NCI-H1694 (cell line): ENCODE measurements at places on chromosomes 5 and 9.

GRCh38 chr9:135718616-135719015 lies 16.6 kb downstream of the KCNT1 start:
- DNase-seq = peak; percentile 23

DNA sequence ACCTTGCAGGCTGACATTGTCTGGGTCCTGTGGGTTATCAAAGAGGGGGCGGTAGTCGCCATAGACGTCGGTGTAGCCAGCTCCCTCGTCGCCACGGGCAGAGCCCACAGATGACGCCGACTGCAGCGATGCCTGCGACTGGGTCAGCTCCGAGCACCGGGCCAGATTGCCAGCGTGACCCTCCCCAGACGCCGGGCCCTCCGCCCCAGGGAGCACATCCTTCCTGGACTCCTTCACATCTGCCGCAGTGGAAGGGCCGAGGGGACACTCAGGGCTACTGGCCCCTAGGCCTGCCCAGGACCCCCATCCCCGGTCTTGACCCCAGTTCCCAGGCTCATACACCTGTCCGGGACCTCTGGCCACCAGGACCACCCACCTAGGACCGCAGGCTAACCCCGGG lies 13.9 kb downstream of the ABCA2 start:
- DNase-seq = no peak

- DNase-seq = no peak
Observed at GRCh38 chr9:132754236-132754635, 84.0 kb downstream of the GTF3C4 start.

DNA sequence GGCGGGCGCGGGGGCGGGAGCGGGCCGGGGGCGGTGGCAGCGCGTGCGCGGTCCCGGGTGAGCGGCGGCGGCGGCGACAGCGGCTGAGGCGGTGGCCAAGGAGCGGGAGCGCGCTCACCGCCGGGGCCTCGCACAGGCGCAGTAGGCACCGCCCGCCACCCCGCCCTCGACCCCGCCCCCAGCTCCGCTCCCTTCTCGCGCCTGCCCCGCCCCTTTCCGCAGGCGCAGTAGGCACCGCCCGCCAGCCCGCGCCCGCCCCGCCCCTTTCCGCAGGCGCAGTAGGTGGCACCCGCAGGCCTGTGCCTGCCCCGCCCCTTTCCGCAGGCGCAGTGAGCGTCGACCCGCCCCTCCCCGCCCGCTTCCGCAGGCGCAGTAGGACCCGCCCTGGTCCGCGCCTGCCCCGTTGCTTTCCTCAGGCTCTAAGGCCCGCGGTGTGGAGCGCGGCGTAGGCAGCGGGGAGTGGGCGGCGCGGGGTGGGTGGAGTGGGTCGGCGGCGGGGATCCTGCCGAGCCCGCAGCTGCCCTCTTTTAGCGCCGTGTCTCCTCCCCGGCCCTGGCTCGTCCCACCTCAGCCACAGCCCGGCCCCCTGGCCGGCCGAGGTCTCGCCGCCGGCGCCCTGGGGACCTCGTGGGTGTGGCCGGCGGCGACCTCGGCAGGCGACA lies at the start of gene CAMSAP1:
Gene CAMSAP1, minus strand, starts transcription at position 116 of the 662 bp plus-strand sequence. CDS start 387 bp downstream, outside the sequence.
- peak; percentile 68 for DNase-seq

DNA sequence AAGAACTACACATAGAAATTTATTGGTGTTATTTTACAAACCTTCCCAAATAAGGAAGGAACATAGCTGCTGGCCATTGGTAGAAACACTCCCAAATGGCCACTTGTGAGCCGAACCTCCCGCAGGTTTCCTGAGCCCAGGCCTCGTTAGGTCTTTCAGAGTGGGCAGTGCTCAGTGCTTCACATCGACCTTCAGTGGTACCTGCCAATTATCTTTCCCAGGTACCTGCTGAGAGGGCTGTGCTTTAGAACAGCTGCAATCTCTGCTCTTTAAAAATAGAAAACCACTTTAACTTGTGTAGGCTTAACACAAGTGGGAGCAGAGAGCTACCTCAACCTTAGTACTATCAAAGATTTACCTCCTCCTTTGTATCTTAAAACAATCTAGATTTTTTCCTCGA lies 334.1 kb downstream of the RFX3 start:
- no peak for DNase-seq

- peak; percentile 91 for DNase-seq
Observed at GRCh38 chr5:78504704-78505677, 143.6 kb downstream of the LHFPL2 start.

DNA sequence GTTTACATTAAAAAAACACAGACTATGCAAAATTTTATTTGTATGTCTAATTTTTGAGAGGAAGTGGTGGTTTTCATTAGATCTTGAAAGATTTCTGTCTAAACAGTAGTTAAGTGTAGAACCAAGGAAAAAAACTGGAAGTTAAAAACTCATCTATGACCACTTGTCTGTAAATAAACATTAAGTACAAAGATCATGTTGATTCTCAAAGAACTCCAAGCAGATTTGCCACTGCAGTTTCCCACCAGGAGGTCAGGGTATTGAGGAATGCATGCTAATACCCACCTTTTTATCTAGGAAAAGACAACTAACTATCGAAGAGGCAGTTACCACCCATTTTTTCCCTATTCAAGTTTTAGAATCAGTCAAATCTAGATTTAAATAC lies 1.9 kb downstream of the STOM start:
- DNase-seq = no peak

DNA sequence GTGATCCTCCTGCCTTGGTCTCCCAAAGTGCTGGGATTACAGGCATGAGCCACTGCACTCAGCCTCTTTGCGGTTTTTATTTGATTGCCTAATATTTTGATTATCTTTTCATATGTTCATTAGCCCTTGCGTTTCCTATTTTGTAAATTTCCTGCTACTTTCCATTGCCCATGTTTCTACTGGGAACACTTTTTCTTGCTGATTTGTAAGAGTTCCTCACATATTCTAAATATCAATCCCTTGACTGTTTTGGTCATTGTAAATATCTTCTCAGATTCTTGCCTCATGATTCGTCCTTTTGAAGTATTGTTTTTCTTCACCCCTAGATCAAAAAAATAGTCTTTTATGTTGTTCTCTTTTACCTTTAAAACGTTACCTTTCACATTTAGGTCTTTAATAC lies 37.9 kb upstream of the TTC1 start:
- no peak for DNase-seq

DNA sequence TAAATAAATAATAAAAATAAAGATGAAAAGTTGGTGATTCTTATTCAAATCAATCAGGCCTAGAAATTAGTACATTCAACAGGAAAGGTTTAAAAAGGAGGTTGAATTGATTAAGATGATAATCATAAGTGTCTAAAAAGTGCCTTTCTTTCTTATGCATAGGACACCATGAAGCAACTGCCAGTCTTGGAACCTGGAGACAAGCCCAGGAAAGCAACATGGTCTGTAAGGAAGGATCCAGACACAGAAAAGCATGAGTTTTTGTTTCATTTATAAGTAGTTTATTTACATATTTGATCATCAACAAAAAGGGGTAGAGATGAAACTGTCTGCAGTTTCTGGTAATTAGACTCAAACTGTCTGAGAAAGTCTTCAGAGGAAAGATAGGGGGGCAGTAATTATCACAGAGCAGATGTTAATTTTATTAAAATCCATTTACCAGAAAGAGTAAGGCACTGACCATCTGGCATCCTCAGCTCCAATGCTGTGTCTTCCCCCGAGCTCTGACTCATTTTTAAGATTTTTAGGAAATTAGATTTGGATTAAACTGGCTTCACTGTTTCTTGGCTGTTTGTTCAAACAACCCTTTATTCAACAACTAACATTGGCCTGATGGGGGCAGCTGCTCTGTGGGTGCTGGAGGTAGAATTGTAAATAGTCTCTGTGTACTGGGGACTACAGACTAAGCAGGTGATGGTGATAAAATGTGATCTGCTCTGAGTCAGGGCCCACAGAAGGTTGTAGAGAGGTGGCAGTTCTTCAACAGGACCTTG lies 2.7 kb downstream of the RABEPK start:
- peak; percentile 3 for DNase-seq

- peak; percentile 81 for DNase-seq
Observed at GRCh38 chr5:43305948-43306565, 7.2 kb downstream of the HMGCS1 start.

DNA sequence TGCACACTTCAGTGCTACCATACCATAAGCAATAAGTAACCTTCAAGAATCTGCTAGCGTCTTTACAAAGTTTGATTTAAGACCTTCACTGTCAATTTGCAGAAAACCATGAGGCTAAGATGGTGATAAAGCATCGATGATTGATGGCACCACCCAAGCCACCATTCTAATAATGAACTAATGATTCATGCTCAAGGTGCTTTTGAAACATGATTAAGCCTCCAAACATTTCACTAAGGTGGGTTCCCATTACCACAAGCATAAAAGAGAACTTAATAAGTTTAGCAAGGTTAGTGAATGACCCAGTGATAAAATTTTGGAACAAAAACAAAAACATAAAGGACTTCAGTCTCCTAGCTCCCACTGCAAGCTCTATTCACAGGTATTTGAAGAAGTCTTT lies 214.7 kb downstream of the FBXL17 start:
- DNase-seq = no peak

DNA sequence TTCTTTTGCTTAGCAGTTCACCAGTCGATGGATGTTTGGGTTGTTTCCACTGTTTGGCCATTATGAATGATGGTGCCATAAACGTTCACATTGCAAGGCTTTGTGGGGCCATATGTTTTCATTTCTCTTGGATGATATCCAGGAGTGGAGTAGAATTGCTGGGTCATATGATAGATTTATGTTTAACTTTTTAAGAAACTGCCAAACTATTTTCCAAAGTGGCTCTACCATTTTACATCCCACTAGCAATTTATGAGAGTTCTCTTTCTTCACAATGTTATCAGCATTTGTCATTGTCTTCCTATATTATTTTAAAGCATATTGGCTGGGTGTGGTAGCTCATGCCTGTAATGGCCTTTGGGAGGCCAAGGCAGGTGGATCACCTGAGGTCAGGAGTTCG lies 5.2 kb downstream of the GPR107 start:
- DNase-seq = no peak

- no peak for DNase-seq
Observed at GRCh38 chr5:158777647-158778350, 321.9 kb downstream of the EBF1 start.

- no peak for DNase-seq
Observed at GRCh38 chr5:158819095-158819494, 280.6 kb downstream of the EBF1 start.

DNA sequence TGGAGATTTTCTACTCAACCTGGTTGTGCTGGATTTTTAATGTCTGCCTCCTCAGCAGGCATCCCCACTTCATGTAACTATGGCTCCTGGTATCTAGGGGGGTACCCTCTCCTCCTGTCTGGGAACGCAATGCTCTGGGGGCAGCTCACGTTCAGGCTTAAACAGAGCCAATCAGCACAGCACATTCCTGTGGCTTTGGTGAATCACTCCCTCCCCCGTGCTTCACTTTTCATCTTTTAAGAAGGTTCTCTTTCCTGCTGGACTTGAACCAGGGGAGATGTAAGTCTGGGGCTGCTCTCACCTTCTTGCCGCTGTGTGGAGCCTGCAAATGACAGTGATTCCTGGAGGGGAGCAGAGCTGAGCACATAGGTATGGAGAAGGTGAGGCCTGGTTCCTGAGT lies 101.2 kb downstream of the MSX2 start:
- DNase-seq = no peak

DNA sequence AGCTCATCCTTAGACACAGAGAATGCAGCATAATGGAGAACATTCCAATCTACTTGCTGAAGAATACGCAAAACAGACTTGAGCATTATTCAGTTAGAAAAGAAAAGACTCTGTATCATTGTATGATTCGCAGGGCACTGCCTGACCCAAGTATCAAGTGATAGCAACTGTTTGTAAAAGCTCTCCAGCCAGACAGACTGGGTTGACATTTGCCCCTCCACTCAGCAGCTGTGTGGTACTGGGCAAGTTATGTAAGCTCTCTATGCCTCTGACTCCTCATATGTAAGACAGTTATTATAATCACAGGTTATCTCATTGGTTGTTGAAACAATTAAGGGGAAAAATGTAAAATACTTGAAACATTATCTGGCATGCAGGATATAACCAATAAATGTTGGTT lies 505.0 kb downstream of the ELAVL2 start:
- DNase-seq = peak; percentile 23

DNA sequence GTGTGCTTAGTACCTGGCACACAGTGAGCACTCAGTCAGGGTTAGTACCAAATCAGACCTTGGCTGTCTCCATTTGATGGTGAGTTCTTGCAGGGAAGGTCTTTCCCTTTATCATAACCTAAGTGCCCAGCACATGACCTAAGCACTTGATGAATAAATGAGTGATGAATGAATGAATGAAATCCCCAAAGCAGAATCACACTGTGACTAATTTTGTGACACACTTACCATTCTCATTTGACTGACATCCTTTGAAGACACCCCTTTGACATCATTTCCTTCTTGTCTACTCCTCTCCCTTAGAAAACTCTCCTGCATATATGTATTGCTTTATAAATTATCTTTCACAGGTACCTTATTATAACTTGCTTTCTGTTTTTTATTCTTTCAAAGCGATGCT lies 130.2 kb upstream of the ELL2 start:
- no peak for DNase-seq

DNA sequence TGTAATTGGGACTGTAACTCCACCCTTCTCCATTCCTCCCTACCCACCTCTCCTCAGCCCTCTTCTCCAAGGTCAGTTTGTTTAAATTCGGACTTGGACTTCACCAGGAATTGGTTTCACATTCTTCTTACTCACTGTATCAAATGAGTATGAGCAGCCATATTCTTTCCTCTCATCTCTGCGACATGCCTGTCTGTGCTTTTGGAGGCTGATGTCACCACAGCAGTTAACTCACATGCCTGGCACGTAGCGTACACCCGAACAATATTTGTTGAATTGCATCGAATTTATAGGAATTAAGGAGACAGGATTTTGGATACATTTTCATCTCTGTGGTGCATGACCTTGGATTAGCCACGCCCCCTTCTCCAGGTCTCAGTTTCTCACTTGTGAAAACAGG lies 291.1 kb downstream of the ASTN2 start:
- DNase-seq = no peak

- no peak for DNase-seq
Observed at GRCh38 chr5:10761933-10762775, 1.1 kb upstream of the DAP start.
